Neural progenitor cell (in vitro differentiated cells): ENCODE measurements at places on chromosomes 6 and 20. TPM values are rescaled to one million over a fixed set of nuclear protein-coding genes. Genes with fewer than 3 reads are reported as not detected.

GRCh38 chr6:1709234-1709641 lies 99.5 kb downstream of the FOXC1 start:
- no peak for DNase-seq

AGER gene
- 1.1 and 1.4 TPM in 2 replicates for total RNA-seq

DNA sequence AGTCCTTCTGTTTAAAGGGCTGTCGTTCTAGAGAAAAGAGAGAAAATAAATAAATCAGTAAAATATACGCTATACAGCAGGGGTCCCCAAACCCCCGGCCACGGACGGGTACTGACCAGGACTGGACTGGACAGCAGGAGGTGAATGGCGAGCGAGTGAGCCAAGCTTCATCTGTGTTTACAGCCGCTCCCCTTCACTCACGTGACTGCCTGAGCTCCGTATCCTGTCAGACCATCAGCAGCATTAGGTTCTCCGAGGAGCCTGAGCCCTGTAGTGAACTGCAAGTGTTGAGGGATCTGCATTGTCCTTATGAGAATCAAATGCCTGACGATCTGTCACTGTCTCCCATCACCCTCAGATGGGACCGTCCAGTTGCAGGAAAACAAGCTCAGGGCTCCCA lies 76.5 kb downstream of the ZNF217 start:
- no peak for DNase-seq

DNA sequence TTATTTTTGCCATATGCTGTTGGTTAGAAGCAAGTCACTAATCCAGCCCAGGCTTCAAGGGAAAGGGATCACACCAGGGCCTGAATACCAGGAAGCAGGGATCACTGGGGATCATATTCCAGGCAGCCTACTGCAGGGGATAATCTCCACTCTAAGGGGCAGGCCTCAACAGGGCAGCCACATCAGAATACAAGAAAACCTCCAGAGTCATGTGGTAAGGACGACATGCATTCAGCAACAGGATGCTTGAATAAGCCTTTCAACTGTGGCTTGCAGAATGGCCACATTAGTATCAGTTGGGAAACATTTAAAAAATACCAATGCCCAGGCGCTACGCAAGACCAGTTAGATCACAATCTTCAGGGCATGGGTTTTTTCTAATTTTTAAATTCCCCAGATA lies 109.1 kb downstream of the LY86 start:
- peak; percentile 53 for DNase-seq

GRCh38 chr20:7090811-7091210 lies 323.3 kb downstream of the BMP2 start:
- no peak for DNase-seq

DNA sequence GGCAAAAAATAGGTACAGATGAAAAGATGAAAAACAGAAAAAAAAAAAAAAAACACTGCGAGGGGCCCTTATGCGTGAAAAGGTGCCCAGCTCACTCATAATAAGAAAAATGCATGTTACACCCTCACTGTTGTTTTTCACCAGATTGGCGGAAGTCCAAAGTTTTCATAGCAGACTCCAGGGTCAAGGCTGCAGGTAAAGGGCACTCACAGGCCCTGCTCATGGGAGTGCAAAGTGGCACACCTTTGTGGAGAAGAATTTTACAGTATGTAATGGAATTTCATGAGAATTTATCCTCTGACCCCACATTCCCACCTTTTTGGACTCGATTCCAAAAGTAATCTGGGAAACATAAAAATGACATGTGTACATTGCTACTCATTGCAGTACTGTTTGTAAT lies 108.2 kb downstream of the CDKAL1 start:
- no peak for DNase-seq

DNA sequence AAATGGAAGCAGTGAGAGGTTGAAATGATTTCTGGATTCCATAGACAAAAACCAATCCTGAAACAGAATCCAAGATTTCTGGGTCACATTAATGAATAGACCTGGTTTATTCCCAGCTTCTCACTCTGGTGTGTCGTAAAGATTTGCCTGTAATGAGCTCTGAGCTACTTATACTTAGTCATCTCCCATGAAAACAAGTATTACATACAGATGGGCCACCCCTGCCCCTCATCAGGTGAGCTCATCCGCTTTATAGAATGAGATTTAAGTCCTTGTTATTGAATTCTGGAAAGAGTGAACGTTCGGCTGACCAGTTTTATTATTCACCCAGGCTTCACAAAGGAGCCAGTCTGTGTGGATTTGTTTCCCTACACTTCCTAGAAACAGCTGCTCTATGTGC lies 47.1 kb upstream of the TMEM181 start:
- DNase-seq = no peak

- DNase-seq = no peak
Observed at GRCh38 chr20:59448196-59448595, 147.8 kb downstream of the EDN3 start.

GRCh38 chr6:121666814-121667213 lies 231.4 kb downstream of the GJA1 start:
- DNase-seq = no peak

- DNase-seq = no peak
Observed at GRCh38 chr20:36865076-36865860, 10.7 kb upstream of the TLDC2 start.

GRCh38 chr6:20455251-20455940 lies 53.7 kb downstream of the E2F3 start:
- DNase-seq = no peak

DNA sequence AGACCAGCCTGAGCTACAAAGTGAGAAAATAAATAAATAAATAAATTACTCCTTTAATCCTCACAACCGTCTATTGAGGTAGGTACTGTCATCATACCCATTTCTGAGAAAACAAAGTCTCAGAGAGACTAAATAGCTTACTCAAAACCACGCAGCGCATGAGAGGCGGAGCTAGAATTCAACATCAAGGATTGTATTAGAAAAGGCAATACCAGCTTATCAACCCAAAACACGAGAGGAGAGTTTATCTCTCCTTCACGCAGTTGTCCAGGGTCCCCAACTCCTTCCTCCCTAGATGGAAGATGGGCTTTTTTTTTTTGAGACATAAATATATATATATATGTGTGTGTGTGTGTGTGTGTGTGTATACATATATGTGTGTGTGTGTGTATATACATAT lies 12.2 kb downstream of the HNF4A start:
- DNase-seq = no peak

GRCh38 chr6:32386040-32386439 lies 14.3 kb upstream of the TSBP1 start:
- no peak for DNase-seq

- DNase-seq = no peak
Observed at GRCh38 chr6:143283887-143284645, 166.4 kb downstream of the ADAT2 start.

DNA sequence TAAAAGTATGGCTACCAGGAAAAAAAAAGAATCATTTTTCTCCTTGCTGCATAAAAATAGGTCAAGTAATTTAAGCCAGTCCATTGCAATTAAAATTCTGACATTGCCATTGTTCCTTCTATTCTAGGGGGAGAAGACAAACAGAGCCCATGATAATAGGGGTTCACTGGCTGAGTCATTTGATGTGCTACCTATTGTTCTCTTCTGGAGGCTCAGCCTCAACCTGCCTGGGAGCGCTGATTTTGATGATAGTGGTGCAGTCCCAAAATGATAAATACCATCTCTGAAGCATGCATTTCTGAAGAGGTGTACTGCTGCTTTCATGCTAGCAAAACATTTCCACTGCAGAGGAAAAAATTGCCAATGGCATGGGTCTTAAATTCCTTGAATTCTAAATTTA lies 5.8 kb downstream of the CITED2 start:
- DNase-seq = peak; percentile 76

ZNF165 gene
- 1.9 and 2.1 TPM in 2 replicates for total RNA-seq

WFDC12 gene
- total RNA-seq = not detected in 2 replicates

EFHC1 gene
- total RNA-seq = 53.9 and 59.8 TPM in 2 replicates

PAK5 gene
- total RNA-seq = 1.6 and 1.9 TPM in 2 replicates

TREML1 gene
- not detected in 2 replicates for total RNA-seq

C20orf141 gene
- total RNA-seq = not detected in 2 replicates

DNA sequence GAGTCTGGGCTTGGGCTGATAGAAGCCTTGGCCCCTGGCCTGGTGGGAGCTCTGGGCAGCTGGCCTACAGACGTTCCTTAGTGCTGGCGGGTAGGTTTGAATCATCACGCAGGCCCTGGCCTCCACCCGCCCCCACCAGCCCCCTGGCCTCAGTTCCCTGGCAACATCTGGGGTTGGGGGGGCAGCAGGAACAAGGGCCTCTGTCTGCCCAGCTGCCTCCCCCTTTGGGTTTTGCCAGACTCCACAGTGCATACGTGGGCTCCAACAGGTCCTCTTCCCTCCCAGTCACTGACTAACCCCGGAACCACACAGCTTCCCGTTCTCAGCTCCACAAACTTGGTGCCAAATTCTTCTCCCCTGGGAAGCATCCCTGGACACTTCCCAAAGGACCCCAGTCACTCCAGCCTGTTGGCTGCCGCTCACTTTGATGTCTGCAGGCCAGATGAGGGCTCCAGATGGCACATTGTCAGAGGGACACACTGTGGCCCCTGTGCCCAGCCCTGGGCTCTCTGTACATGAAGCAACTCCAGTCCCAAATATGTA lies 957 bp upstream of the VEGFA start:
- DNase-seq = peak; percentile 29

DNA sequence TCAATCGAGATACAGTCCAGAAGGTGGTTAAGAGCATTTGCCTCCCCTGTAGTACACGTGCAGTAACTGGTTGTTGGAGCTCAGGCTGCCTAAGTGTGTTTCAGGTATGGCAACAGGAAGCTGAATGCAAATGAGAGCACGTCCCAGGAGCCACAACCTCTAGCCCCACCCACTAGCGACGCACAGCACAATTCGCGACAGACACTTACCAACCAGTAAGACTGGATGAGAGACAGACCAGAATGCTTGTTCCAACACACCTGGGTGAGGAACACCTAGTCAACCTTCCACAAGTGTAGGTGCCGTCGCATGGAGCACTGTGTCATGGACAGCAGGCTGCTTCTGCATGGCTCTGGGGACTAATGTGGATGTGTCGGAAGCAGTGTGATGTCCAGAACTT lies 7.2 kb upstream of the SERPINB1 start:
- no peak for DNase-seq

- DNase-seq = peak; percentile 82
Observed at GRCh38 chr6:17042422-17043147, 59.3 kb upstream of the STMND1 start.

- DNase-seq = no peak
Observed at GRCh38 chr6:150592377-150592995, 7.2 kb upstream of the PLEKHG1 start.

DNA sequence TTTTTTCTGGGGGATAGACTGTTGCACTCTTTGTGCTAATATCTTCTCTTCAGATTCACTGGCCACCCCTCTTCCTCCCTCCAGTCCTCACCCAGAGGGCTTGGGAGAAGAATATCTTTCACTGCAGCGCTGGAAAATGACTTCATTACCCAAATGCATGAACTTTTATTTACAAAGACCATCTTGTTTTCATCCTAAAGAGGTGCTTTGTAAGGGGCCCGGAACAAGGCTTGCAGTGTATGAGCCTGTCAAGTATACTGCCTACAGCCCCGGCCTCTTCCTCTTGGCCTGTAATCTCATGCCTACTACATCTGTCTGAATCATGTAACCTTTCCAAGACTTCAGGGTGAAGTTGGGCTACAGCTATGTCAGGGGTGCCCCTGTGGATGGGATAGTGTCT lies 554 bp upstream of the LAMA4 start:
- DNase-seq = no peak

DNA sequence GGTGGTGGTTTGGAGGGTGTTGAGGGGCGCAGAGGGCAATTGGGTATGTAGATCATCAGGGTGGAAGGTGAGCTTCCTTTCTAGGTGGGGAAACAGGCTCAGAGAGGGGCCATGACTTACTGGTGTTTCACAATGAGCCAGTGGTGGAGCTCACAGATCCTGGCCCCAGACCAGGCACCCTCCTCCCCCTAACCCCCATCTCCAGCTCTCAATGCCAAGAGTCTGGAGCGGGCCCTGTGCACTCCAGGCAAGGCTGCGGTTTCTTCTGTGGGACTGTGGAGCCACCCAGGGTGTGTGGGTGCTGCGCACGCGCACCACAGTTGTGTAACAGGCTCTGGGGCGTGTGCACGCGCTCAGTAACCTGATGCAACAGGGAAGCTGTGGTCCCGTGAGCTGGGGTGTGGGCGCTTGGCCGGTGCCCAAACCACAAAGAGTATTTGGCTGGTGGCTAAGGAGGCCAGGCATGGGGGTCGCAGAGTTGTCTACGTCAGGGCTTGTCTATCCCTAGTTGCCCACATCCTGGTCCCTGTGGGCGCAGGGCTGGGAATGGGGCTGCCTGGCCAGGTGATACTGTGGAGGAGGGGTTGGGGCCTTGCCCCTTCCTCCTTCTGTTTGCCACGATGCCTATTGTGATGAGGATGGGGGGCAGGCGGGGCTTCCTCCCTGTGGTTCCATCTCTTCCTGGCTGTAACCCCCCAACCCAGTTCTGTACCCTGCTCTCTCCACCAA lies 37.5 kb upstream of the MRPS18A start:
- DNase-seq = no peak

DNA sequence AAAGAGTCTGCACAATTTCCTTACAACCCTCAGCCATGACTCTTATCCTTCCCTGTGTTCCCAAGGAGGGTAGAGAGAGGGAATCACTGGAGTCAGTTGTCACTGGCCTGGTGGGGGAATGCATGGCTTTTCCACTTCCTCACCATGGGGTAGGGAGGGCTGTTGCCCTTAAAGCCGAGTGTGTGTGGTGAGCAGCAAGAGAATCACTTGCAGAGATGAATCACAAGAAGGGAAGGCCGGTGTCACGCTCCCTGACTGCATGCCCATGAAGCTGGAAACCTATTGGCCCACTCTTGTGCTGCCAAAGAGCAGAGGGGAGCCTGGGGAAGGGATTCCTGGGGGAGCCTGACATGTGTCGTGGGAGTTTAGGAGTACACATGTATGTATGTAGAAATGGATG lies 18.1 kb upstream of the BMP6 start:
- DNase-seq = no peak

- no peak for DNase-seq
Observed at GRCh38 chr6:126891158-126891557, 227.3 kb upstream of the RSPO3 start.

ARMC12 gene
- total RNA-seq = 1.0 and 1.9 TPM in 2 replicates

FAM217A gene
- total RNA-seq = not detected in 2 replicates

- DNase-seq = no peak
Observed at GRCh38 chr6:42251911-42252637, 34.4 kb upstream of the MRPS10 start.

DNA sequence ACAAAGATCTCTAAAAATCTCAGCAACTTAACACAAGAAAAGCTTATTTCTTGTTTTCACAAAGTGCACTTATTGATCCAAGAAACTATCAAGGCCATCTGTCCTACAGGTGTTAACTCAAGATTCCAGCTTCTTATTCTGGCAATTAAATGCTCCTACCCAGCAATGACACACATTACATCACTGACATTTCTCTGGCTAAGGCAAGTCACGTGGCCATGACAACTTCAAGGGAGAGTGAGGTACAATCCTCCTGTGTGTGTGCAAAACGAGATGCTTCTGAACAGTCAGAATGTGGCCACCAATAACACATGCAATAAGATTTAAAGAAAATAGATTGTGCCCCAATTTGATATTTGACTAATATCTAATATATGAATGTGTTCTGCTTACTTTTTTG lies 169.3 kb upstream of the BTBD3 start:
- DNase-seq = no peak
